Stimulated activated CD4-positive, alpha-beta T cell treated with anti-CD3 and anti-CD28 coated beads, Interleukin-2, amount 100 ng/mL, for 48 hours (primary cell): ENCODE measurements at places on chromosomes 6 and 20.

- peak; percentile 33 for DNase-seq
Measured at GRCh38 chr20:17530716-17531664, at the start of gene BFSP1. BFSP1 (minus strand) TSS chr20:17531379; CDS start chr20:17531329, 50 bp downstream.

DNA sequence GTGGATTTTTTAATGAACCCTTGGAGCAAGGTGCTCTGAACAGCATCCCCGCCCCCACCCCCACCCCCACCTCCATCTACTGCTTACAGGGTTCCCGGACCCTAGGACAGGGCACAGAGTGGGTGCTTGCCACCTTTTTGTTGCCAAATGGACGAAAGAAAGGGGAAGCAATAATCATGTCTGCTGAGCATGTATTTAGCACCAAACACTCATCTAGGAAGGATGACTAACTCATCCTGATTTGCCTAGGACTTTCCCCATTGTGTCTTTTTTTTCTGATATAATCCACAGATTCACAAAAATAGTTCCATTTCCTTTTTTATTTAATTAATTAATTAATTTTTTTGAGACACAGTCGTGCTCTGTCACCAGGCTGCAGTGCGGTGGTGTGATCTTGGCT lies 1.2 kb upstream of the PLTP start:
- DNase-seq, result no peak

GRCh38 chr6:85490516-85491248 lies 40.8 kb downstream of the NT5E start:
- DNase-seq, result no peak

DNA sequence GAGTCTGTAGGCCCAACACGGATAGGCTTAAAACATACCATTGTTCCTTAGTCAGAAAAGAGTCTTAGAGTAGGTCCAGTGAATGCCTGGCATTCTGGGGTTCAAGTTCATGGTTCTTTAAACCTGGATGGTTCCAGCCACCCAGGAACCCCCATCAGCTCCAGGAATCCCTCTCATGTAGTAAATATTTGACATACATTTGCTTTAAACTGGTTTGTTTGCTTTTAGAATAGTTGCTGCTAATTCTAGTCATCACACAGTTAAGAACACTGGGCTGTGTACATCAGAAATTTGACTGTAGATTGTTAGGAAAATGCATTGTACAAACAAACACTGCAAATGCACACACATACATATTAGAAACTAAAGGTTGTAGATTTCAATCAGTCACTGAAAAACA lies 30.6 kb upstream of the PBOV1 start:
- DNase-seq, result no peak

GRCh38 chr6:15341311-15342001 lies 95.6 kb downstream of the JARID2 start:
- no peak for DNase-seq

GRCh38 chr6:22024973-22025467 lies 271.8 kb downstream of the PRL start:
- DNase-seq, result no peak

GRCh38 chr20:16098890-16099639 lies 474.2 kb downstream of the KIF16B start:
- no peak for DNase-seq

GRCh38 chr6:110233770-110234374 lies 53.6 kb downstream of the CDC40 start:
- DNase-seq, result no peak

DNA sequence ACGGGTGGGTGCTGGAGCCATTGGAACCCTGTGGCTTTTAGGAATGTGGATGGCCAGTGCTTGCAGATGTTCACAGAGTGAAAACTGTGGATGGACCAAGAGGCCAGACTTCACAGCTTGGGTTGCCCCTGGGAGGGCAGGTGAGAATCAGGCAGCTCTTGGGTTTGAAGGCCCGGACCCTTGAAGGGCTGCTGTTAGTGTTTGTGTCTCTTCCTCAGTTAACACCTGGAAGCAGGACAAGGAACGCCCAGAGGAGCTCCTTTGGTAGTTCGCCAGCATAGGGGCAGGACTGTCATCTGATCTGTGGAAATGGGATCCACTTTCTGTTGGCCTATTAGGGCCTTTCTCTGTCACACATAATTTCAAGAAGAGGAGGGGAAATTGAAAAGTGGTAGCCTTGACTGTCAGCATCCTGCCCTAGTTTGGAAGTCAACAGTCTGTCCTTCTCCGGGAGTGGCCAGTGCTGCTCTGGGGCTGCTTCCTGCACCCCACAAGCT lies 43.6 kb downstream of the RIOK1 start:
- DNase-seq, result no peak

DNA sequence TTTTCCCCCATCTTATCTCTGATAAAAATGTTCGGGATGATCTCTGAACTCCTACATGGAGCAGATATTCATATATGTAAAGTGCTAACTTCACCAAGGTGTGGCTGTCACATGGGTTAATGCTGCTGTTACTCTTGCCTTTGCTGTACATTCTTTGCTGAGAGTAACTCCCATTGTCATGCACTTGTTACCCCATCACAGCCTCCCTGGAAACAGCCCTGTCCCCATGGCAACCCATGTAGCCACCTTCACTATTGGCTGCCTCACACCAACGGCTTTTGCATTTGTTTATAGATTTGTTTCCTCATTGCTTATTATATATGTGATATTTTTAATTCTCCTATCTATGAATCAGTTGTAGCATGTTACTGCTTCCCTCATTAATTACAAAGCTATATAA lies 17.3 kb upstream of the IBTK start:
- DNase-seq, result no peak

DNA sequence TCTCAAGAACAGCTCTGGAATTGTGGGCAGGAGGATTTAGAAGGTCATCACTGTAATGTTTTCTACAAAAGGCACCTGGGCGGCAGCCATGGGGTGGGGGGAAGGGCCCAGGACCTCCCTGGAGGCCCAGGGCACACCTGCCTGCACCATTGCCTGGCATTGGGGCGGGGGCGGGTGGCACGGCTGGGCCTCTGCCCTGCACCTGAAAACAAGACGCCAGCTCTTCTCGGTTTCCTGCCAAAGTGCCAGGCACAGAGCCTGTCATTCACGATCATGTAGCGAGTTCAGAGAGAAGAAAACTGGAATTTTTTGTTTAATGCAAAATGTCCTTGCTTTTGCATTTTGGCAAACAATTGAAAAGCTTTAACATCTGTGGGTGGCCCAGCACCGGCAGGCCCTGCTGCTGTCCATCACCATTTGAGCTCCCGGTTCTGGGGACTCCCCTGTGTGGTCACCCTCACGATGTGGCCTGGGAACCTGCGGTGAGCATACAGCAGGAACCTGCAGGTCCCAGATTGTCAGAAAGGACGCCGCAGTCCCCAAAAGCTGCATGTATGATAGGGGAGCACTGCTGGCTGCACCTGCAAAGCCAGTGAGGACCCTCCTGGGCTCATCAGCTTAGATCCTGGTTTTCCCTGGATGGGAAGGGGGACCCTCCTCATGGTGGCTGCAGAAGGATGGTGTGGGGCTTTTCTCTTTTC lies 262.9 kb downstream of the CDH4 start:
- no peak for DNase-seq

- no peak for DNase-seq
Measured at GRCh38 chr6:33502486-33502885, 48.1 kb downstream of the ZBTB9 start.

- no peak for DNase-seq
Measured at GRCh38 chr6:6806844-6807518, 218.5 kb downstream of the LY86 start.

DNA sequence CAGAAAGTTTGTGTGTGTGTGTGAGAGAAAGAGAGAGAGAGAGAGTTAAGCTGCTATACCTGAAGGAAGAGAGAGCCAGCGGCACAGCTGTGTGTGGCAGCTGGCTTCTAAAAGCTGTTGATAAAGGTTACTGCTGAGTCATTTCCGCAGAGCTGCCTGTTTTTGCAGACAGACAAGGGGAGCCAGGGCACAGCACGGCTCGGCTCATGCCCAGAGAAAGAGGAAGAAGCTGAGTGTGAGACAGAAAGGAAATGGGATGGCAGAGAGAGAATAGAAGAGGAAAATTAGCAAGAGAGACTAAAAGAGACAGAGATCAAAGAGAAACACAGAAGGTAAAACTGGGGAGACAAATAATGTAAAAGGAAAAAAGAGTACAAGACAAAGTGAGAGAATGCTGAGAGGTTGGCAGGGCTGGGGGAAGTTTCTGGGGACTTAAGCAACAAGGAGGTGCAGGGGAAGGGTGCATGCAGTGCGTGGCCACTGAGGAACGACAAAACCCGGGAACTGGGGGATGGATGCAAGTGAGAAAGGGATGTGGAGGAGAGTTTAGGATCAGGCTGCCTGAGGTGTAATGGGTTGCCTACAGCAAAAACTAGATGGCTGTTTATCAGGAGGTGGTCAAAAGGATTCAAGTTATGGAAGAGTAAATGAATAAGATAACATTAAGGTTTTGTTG lies 22.7 kb downstream of the HLA-A start:
- DNase-seq, result peak; percentile 56

DNA sequence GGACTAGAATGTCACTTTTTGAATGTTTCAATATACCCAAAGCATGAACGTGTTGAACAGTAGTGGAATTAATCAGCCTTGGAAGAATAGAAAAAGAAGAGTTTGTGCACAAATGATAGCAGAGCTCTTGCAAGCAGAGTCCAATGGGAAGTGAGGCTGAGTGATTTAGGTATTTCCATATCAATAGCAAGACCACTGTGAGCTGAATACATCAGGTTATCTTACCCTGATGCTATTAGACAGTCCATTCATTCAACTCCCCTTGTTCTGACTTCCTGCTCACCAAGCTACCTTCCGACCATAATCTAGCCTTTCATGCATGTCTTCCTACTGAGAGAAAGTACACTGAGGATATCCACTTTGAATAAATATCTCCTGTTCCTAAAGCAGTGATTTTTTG lies 349.2 kb upstream of the RNF217 start:
- DNase-seq, result no peak

GRCh38 chr20:53040693-53041589 lies 68.8 kb downstream of the TSHZ2 start:
- DNase-seq, result no peak

DNA sequence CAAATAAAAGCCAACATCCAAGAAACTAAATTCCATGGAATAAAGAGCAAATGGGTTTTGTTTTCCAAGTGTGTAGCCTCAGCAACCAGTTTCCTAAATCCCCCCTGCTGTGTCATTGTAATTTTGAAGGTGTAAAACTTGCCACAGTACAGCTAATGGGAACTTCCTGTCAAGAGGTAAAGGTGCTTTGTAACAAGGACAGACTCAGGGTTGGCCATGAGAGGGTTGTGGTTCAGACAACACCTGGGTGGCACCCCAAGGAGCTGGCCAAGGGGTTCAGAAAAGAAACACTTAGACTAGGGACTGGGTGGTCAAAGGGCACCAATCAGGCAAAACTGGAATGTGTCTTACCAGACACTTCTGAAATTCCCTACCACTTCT lies 52.4 kb upstream of the LYRM2 start:
- DNase-seq, result no peak

DNA sequence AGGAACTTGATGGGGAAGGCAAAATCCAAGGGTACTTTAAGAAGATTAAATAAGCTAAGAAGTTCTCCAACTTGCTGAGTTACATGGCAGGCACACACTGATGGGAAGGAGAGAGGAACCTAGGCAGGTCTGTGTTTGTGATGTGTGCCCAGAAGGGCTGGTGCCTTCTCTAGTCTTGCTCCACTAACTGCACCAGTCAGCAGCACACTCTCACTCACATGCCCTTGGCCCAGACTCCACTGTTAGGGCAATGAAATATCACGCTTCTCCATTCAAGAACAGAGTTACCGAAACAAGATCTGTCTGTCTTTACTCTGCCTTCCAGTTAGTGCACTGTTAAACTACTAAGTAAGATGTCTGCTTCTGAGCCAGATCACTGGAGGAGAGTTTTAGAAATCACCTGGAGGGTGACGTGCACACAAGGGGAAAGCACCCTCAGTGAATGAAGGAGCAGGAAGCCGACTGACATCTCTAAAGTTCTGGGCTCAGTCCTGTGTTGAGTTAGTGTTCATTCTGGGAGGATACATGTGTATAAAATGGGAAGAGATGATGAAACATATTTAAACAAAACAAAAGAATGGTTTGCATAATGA lies 251.1 kb downstream of the FOXC1 start:
- no peak for DNase-seq

- no peak for DNase-seq
Measured at GRCh38 chr6:104936766-104937535, 20.0 kb upstream of the LIN28B start.

DNA sequence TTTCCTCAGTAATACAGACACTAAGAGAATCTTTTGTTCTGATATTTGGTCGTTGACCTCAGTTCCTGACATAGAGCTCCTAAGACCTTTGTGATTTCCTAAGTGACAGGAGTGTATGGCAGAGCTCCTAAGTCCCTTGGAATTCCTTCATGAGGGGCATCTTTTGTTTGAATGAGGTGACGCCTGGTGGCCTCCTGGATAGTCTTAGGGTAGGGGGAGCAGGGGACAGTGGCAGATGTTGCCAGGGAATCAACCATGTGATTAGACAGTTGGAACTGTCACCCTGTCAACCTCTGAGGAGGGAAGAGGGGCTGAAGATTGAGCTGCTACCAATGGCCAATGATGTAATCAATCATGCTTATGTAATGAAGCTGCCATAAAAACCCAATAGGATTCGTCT lies 67.0 kb downstream of the DST start:
- no peak for DNase-seq

GRCh38 chr20:56865055-56865454 lies 235.9 kb downstream of the TFAP2C start:
- no peak for DNase-seq

DNA sequence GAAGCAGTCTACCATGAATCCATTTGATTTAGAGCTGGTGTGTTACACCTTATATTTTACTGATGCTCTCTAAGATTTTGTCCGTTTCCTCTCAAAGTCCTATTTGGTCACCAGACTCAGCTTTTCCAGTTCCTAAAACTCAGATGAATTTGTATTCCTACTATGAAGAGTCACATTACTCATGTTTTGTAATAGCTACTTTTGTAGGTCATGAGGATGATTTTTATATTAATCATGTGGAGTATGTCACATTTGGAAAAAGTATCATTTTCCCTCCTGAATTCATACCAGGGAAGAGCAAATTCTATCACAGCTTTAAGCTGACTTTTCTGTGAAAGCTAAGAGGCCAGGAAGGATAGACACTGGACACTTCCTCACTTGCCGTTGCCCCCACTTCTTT lies 140.6 kb upstream of the SCGN start:
- no peak for DNase-seq

GRCh38 chr6:63802606-63803206 lies 167.1 kb downstream of the PHF3 start:
- no peak for DNase-seq

DNA sequence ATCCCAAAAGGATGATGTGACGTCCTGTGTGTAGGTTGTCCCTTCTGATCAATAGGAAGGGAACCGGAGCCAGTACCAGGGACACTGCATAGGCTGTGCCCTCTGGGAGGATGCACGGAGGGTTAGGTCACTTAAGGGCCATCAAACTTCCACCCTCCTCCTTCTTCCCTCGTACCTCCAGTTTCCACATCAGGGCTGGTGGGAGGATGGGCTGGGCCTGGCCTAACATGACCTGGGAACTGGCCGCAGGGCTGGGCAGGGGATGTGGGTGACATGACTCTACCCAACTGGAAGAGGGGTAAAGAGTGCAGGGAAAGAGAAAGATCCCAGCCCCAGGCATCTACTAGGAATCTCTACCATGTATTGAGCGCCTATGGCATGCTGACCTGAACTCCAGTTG lies 46.2 kb upstream of the MDGA1 start:
- DNase-seq, result no peak

GRCh38 chr6:54291146-54291545 lies 17.1 kb upstream of the TINAG start:
- DNase-seq, result no peak

- peak; percentile 37 for DNase-seq
Measured at GRCh38 chr6:110180228-110181008, at the start of gene CDC40. CDC40 (plus strand) TSS chr6:110180427; CDS start chr6:110180445, 18 bp downstream.
